ENCODE measurements at places on chromosomes 11 and 22.

DNA sequence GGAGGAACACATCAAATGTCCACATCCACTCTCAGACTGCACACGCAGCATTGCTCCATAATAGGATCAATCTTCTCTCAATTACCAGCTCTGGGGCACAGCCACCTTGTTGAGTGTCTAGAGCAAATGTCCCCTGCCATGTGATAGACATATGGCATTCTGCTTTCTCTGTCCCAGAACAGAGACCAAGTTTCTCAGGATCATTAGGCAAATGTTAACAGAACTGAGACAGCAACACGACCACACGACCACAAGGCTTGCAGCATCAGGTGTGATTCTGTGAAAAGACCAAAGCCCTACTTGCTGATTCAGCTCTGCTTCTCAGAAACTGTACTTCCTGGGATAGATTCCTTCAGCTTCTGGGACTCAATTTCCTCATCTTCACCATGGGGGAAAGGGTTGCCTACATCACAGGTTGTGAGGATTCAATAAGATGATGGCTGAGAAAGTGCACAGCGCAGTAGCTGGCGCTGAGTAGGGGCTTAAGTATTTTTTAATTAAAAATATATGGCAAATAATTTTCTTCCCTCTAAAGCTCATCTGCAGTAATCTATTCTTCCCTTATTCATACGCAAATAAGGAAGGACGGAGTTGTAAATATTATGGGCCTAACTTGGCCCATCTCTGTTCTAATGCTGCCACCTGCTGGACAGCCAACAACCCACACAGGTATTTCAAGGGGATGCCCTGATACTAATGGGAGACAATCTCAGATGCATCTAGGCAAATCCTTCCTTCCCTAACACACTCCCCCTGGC, 54.3 kb upstream of the USP47 start:
- peak; percentile 70 for DNase-seq

DNA sequence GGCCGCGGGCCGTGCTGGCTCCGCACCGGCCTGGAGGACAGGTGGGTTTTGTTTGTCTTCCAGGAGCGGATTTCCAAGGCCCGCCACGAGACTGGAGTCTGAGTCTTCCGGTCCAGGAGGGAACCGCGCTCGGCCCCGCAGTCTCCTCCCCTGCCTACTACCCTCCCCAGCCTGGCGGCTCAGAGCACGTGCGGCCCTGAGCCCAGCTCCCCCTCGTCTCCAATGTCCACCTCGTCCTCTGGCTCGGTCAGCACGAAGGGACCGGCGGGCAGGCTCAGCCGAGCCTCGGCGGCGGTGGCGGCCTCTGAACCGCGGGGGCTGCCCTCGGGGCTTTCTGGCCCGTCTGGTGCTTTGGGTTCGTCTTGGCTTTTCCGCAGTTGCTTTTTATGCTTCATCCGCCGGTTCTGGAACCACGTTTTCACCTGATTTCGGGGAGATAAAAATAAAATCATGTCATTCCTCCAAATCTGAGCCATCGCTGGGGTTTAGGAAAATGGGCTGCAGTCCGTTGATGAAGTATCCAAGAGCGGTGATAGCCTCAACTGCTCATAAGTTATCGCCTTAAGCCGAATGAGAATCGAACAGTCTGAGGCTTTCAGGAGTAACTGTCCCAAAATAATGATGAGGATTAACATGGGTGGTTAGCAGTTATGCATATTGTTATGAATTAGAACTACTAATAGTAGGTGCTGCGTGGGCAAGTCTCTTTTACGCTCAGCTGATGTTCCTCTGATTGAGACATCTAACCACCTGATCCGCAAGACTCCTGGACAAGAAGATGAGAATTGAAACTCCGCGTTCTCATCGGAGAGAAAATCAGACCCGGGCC, 4.0 kb downstream of the BSX start:
- DNase-seq = no peak

DNA sequence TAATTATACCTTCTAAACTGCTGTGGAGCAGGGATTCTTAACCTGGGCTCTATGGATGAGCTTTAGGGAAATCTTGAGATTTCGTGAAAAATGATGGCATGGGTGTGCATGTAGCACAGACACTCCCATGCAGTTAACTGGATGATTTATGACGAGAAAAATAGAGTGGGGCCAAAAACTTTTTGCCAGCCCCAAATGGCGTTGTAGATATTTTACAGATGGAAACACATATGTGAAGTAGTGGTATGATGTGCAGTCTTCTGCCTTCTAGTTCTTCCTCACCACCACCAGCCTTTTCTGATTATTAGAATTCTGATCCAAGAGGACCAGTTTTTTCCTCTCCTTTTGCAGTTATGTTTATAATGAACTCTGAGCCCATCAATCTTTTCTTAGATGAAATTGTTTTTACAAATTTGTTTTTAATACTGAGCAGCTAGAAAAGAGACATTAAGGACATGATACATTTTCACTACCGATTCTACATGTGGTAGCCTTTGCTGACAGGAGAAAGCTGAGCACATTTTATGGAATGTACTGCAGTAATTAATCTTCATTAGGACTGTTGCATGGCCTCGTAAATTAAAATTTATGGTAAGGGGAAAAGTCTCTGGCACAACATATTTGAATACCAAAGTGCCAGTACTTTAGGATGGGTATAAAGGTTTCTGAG, 261.4 kb downstream of the DDX10 start:
- no peak for DNase-seq

- DNase-seq = no peak
Measured at GRCh38 chr11:4061700-4062099, 32.9 kb upstream of the RRM1 start.

GRCh38 chr11:44659641-44660040, 67.1 kb upstream of the TSPAN18 start:
- no peak for DNase-seq

DNA sequence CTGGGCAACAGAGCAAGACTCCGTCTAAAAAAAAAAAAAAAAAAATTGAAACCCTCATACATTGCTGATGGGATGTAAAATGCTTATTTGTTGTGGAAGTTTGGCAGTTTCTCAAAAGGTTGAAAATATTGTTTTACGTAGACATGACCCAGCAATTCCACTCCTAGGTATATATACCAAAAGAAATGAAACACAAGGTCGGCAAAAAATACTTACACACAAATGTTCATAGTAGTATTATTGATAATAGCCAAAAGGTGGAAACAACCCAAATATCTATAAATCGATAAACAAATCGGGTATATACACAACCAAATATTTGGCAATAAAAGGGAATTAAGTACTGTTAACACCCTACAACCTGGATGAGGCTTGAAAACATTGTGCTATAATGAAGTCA, 5.1 kb upstream of the ZNF143 start:
- DNase-seq = no peak

DNA sequence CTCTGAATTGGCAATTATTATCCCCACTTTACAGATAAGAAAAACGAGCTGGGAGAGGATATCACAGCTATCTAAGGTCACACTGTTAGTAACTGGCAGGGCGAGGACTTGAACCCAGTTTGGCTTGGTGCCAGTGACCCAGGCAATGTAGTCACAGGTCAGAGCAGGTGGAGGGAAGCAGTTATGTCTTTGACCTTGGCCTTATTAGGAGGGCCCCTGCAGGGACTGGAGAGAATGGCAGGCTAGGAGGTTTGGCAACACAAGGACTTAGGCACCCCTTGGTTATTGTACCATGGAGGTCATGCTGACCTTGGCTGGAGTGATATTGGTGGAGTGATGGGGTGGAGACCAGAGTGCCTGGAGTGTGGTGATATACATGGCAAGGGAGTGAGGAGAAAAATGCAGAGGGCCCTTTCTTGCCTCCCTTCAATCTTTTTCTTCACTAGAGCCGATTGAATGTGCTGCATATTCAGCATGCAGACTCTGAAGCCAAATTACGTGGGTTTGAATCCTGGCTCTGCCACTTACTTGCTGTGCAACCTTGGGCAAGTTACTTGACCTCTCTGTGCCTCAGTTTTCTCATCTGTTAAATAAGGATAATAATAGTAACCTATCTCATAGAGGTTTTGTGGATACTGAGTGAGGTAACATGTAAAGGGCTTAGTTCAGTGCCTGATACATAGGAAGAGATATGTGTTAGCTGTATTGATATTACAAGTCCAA, 92.7 kb upstream of the TBCEL start:
- DNase-seq = no peak

DNA sequence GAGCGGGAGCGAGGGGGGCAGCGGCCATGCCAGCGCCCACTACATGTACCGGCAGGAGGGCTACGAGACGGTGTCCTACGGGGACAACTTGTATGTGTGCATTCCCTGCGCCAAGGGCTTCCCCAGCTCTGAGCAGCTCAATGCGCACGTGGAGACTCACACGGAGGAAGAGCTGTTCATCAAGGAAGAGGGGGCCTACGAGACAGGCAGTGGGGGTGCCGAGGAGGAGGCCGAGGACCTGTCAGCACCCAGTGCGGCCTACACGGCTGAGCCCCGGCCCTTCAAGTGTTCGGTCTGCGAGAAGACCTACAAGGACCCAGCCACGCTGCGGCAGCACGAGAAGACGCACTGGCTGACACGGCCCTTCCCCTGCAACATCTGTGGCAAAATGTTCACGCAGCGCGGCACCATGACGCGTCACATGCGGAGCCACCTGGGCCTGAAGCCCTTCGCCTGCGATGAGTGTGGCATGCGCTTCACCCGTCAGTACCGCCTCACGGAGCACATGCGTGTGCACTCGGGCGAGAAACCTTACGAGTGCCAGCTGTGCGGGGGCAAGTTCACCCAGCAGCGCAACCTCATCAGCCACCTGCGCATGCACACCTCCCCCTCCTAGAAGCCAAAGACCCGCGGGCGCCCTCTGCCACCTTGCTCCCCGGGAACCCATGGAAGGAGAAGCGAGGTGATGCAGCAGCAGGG, 20.9 kb upstream of the TMEM191C start:
- DNase-seq = no peak

- DNase-seq = no peak
Measured at GRCh38 chr11:64686466-64687170, 36.4 kb downstream of the NRXN2 start.

DNA sequence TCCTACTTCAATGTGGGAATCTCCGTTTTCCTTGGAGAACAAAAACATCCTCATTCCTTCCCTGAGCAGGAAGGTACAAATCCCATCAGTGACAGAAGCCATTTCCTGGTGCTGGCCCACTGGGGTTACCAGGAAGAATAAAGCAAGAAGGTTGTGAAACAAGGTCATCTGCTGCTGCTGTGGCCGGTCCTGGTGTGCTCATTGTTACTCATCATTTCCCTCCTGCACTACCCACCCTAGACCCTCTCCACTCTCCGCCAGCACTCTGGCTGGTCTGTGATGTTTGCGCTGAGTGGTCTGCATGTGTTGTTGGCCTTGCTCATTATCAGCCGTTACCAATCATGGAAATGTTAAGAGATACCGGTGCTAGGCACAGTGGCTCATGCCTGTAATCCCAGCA, 37.0 kb downstream of the OSBP2 start:
- no peak for DNase-seq

- DNase-seq = no peak
Measured at GRCh38 chr11:127057126-127057525, 56.6 kb upstream of the KIRREL3 start.

GRCh38 chr22:41844513-41844912, 11.6 kb downstream of the SREBF2 start:
- DNase-seq = no peak

GRCh38 chr11:12731841-12732336, 57.7 kb downstream of the TEAD1 start:
- no peak for DNase-seq

DNA sequence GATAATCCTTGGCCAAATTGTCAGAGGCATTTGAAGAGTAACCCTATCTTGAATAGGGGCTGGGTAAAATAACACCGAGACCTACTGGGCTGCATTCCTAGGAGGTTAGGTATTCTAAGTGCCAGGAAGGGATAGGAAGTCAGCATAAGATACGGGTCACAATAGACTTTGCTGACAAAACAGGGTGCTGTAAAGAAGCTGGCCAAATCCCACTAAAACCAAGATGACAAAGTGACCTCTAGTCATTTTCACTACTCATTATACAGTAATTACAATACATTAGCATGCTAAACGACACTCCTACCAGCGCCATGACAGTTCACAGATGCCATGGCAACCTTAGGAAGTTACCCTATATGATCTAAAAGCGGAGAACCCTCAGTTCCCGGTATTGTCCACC, 964 bp upstream of the REXO2 start:
- DNase-seq = no peak

DNA sequence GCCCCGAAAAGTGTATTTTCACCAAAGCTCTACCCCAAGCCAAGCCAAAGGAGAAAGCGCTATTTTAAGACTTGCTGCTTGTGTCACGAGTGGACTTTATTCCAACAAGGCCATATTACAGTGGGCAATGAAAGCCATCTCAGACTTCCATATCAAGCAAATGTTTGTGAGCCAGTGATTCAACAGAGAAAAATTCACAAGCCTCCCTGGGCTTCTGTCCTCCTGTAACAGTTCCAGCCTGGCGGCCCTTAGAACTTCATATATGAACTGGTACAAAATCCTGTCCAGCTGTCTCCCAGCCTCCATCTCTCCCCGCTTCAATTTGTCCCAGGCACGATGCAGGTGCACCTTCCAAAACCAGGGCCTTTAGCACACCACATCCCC, 11.2 kb downstream of the LARGE1 start:
- no peak for DNase-seq

DNA sequence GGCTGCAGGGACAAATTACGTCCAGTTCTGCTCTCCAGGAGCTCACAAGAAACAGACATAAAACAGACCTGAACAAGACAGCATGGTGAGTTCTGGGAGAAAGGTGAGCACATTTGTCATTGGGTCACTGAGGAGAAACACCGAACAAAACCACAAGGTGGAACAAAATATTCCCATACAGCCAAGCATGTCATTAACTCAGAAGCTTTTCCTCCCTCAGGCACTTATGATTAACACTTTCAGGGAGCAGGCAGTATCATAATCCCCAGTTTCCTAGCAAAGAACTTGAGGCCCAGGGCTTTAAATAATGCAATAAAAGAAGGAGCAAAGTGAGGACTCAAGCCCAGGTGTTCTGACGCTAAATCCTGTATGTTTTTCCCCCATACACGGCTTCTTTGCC, 43.0 kb downstream of the P4HA3 start:
- no peak for DNase-seq

DNA sequence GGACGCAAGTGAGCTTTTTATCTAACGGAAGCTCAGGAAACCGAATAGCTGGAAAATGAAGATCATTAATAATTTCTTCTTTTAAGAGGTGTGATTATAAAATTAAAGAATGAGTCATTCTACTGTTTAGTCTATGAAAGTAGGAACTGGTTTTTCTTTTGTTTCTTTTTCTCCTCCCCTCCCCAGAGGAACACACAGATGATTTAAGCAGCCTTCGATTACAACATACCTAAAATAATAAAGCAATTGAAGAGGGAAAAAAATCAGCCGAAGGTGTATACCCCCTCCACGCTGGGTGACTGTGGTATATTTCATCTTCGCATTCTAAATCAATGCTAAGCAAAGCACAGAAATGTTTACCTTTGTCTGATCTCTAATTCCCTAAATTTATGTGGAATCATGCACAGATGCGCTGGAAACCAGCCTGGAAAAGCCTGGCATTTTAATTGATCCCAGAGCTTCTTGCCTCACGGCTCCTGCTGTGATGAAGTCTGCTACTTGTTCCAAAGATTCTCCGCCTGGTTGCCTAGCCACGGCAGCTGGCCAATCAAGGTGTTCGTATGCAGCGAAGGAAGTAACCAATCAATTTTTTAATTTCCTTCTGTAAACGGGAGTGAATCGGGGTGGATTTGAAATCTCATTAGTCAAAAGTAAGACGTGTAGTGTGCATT, 133.9 kb downstream of the FANCF start:
- no peak for DNase-seq

GRCh38 chr11:9747828-9748227, 84.0 kb downstream of the SWAP70 start:
- DNase-seq = no peak

GRCh38 chr22:19612866-19613572, 88.8 kb upstream of the CLDN5 start:
- no peak for DNase-seq
